HS-5 (cell line): ENCODE measurements at places on chromosomes 13 and 19.

DNA sequence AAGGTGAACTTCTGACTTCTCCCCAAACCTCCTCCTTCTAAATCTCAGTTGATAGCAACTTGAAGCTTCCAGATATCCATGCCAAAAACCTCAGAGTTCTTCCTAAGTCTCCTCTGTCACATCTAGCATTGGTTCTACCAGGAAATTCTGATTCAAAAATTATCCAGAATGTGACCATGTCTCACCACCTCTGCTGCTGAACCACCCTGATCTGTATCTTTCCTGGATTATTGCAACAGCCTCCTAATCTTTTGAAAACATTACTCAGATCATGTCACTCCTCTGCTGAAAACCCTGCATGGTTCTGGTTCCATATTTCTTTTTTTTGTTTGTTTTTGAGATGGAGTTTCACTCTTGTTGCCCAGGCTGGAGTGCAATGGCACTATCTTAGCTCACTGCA lies 78.7 kb upstream of the TNFSF11 start:
- no peak for DNase-seq

DNA sequence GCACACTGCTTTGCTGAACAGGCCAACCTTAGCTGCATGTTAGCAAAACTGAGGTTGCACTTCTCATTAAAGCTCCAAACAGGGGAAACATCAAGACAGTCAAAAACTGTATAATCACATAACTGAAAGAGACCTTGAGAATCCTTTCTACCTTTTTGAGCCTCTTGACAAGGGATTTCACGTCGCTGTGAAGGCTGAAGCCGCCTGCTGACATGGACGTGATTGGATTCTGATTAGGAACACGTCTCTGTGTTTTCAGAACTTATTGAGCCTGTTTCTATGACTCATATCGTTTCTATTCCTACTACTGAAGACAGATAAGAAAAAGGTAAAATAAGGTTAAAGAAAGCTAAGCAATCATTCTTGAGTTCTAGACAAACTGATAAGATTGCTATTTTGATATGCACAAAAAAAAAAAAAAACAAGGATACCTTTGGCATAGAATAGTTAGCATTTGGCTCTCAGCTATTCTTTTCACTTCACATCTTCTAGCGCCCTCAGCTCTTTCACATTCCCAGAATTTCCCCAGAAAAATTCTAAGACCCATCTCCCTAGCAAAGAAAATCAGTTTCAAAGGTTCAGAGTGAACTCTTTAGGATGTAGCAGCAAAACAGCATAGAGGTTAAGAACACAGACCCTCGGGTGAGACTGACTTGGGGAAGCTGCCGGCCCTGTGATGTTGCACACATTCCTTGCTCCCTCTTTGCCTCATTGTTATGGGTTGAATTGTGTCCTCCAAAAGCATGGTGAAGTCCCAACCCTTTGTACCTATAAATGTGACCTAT lies 81.6 kb downstream of the DOCK9 start:
- DNase-seq: no peak

DNA sequence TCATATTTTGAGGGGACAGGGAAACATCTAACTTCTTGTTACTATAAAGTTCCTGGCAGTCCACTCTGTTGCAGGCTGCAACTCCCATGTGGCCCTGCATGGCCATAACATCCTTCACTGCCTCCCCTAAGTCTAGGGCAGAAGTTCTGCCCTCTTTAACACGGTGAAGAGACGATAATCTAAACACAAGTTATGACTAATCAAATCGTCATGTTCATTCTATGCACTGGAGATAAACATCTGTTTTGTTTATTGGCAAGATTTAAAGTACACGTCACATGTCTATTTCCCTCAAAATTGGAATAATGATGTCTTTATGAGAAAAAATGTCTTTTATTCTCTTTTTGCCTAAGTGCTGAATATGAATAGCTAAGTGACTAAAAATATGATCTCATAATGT lies 1629.4 kb downstream of the PCDH9 start:
- DNase-seq: no peak

DNA sequence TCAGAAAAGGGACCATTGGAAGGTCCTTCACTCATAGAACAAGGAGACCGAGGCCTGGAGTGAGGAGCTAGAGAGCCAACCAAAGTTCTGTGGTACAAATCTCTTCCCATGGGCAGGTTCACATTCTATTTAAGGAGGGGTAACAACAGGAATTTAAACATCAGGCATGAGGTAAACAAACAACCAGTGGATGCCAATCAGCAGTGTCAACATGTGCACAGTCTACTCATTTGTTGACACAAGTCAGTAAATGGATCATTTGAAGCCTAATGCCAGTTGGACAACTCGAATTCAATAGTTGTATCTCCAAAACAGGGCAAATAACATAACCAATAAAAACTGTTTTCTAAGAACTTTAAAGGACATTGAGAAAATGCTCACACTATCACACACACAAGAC lies 6.3 kb upstream of the DOCK9 start:
- DNase-seq: no peak

GRCh38 chr19:20503476-20503875 lies 62.1 kb downstream of the ZNF737 start:
- DNase-seq: no peak

DNA sequence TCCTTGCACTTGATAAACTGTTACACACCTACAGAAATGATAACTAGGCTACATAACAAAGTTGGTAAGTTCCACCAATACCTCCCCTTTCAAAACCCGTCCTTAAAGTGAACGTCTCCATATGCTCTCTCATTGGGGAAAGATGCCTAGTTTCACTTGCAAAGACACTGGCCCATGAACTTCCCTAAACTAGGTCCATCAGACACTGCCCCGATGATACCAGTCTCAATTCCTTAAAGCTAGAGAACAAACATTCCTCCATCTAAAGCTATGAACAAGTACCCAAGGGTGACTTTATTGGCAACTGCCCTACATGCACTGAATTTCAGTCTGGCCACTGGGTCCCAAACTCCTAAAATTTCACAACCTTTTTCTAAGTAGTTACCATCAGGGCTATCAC lies 39.9 kb downstream of the FOXO1 start:
- DNase-seq: no peak

DNA sequence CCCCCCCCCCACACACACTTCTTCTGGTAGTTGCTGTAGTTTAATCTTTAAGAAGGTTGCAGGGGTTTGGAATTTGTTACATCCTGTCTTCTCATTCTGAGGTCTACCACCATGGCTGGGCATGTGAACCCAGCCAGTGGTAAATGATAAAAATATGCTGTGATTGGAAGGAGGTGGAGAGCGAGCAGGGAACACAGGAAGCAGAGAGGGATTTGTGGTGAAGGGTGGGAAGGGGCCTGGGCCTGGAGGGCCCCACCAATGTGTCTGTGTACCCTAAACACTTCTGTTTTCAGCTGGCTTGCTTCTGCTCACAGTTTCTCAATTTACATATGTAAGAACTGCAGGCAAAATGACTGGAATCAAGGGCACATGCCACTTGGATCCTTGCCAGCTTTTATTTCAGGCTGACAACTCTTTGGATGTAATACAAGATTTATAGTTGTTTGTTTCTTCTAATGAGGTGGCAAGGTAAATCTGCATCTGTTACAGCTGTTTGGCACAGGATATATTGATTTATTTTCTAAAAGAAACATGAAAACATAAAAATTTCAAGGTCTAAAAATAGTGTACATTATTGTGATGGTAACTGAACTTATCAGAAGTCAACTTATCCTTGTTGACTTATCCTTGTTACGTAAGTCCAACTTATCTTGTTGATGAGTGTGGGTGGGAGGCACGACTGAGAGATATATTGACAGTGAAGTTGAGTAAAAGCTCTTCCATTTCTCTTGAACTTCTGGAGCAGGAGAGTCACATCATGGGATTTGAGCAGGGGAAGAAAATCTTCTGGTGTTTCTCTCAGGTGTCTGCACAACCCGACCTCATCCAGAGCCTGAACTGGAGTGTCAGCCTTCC lies 313.2 kb downstream of the SHISA2 start:
- no peak for DNase-seq

GRCh38 chr13:56332671-56333070 lies 808.0 kb upstream of the PRR20A start:
- DNase-seq: no peak

GRCh38 chr13:30862707-30863106 lies 43.4 kb upstream of the MEDAG start:
- no peak for DNase-seq

DNA sequence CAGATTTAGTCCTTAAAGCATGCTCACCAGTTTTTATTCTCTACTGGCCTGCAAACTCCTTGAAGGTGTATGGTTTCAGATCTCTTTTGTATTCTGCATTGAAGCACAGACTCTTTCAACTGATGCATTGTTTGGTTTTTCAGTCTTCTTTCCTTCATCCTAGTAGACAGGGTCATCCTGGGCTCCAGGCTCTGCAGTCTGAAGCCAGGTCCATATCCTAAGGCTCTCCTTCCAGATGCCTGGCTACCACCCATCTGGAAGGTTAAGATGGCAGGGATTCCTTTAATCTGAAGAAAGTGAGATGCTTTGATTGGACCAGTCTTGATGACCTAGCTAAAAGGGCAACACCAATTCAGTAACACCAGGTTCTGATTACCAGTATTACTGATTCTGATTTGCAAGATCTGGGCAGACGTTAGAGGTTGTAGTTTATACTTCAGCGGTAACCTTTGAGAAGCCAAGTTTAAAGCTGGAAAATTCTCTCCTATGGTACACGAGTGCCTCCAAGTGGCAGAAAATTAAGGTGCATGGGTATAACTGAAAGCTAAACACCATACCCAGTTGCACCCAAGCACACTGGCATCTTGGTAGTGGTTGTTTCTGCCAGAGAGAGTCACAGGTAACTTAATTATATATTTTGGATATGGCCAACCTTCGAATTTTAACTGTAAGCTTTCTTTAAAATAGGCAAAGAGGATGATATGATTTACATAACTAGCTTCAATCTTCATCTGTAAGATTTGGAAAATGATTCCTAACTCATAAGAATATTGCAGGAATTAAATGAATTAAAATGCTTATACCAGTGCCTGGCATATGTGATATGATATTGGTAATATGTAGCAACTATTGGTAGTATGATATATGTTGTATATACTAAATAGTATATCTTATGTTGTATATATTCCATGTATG lies 1651.9 kb upstream of the MIR17HG start:
- DNase-seq: peak; percentile 14

DNA sequence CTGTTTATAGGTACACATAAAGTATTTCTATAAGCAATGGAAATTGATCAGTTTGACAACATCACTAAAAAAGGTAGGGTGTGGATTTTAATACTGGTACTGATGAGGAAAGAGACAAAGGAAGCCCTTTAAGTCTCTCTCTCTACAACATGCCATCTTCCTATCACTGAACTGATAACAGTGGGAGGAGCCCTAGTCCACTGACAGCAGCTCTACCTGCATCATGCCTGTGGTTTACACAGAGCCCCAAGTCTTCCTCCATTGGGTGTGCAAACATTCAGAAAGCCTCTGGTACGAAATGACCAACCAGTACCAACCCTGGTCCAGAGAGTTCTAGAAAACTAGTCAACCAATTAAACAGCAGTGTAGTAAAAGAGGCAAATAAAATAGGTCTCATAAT lies 53.4 kb downstream of the KLF12 start:
- DNase-seq: no peak

DNA sequence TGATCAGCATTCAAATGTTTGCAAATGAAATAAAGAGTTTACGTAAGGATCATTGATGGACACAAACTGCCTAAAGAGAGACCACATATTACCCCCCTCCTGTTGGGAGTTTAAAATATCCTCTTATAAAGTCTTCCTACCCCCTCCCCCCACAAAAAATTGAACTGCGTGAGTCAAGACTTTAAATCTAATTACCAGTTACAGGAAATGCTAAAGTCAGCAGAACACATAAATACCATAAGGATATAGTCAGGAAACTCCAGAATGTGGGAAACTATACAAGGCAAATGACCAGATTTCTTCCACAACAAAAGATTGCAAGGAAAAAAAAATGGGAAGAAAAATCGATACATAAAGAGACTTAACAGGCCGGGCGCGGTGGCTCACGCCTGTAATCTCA lies 44.4 kb upstream of the FARP1 start:
- peak; percentile 32 for DNase-seq

GRCh38 chr13:49023431-49023830 lies 47.7 kb downstream of the FNDC3A start:
- peak; percentile 68 for DNase-seq

GRCh38 chr13:37427843-37428494 lies 170.6 kb downstream of the POSTN start:
- DNase-seq: no peak

- DNase-seq: no peak
Observed at GRCh38 chr19:610801-611480, 21.3 kb downstream of the HCN2 start.

GRCh38 chr13:66781241-66781640 lies 448.9 kb downstream of the PCDH9 start:
- DNase-seq: no peak

- DNase-seq: no peak
Observed at GRCh38 chr19:38671654-38672053, 24.2 kb downstream of the ACTN4 start.

- no peak for DNase-seq
Observed at GRCh38 chr19:5287066-5287465, 53.5 kb downstream of the PTPRS start.
